ENCODE measurements at places on chromosomes 3 and 15.

- DNase-seq: no peak
These were observed 185.3 kb upstream of the UBE2E2 start for GRCh38 chr3:23017801-23018200.

GRCh38 chr15:88312941-88313579 lies 56.5 kb upstream of the NTRK3 start:
- DNase-seq: no peak

DNA sequence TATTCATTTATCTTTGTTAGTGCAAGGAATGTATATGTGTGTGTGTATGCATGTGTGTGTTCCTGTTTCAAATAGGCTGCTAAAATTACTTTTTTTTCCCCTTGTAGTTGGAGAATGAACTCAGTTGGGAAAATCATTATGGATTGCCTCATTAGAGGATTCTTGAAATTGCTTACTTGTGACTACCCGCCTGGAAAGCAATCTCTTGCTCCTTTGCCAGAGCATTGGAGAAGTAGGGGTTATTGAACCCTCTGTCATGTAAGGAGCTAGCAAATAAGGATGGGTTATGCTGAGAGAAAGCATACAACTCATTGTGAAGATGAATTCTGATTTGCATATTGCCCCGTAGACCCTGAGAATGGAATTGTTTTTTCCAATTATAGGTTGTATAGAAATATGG lies 474.5 kb downstream of the CADM2 start:
- no peak for DNase-seq

GRCh38 chr3:62242831-62243509 lies 130.4 kb downstream of the FEZF2 start:
- DNase-seq: no peak

DNA sequence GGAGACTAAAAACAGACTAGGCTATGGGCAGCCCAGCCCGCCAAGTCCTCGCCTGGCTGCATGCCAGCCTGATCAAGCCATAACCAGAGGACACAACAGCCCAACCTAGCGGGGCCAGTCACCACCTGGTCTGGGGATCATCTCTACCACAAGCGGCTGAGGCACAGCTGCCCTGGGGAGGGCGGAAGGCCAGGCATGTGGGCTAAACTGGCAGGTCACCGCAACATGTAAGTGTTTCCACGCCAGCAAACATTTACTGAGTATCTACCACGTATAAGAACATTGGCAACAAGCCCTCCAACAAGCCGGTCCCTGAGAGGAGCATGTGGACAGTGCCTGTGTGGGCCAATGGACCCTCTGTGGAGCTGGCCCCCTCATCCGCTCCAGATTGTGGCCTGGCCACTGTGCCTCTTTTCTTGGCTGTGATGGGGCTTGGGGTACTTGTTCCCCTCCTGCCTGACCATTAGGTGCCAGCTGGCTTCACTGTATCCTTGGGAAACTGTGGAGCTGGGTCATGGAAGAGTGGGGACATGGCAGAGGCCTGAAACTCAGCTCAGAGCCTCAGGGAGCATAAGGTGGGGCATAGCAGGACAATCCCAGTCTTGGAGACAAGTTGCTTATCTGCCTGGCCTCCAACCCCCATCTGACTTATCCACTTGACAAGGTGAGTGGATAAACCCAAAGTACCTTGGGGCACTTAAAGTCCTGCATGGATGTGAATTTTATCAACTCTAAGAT lies 9.0 kb downstream of the UBXN7 start:
- no peak for DNase-seq

DNA sequence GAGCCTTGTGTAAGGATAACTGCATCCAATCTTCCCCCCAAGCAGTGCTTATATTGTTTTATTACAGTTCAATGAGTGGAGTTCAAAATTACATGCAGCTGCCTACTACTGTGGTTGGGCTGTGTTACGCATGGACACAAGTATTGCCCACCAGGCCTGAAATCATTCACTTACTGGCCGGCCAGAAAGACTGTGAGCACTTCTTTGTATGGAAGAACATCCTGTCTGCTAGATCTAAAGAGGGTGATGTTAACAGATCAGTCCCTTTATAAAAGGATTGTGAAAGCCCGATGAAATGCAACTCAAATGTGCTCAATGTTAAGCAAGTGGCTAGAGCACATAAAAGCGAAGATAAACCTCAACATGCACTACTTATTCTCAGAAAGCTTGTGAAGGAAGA lies 132.5 kb downstream of the FOXP1 start:
- DNase-seq: no peak
